Activated CD8-positive, alpha-beta memory T cell treated with anti-CD3 and anti-CD28 coated beads, Interleukin-2, amount 10 ng/mL, durations not matched to agents 7 days and 5 days (primary cell): ENCODE measurements at places on chromosomes 2 and 18.

GRCh38 chr2:215751200-215751910 is 262.0 kb downstream of the MREG start:
- DNase-seq: no peak
- H3K4me3 ChIP-seq: no peak overlapping the region
- H3K27me3 ChIP-seq: peaks cover 3% of the 10 kb centered on the region
- H3K27ac ChIP-seq: no peak overlapping the region
- H3K36me3 ChIP-seq: no peaks in the 10 kb centered on the region
- H3K4me1 ChIP-seq: peaks cover 9% of the 10 kb centered on the region

DNA sequence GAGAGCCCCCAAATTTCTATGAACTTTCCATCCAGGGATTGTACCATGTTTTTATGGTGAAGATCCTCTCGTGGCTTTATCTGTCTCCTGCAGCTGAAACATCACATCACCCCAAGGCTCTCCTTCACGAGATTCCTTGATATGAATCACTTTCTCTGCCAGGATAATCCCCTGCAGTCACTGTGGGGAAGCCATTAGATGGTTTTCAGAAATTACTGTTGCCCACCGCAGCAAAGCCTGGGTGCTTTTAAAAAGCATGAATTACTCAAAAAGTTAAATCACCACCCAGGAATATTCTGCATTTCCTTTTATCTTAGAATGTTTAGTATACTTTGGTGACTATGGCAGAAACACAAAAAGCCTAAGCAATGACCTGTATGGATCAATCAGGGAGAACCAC is 428.4 kb upstream of the SLC14A2 start:
- no peak for DNase-seq
- H3K4me3 ChIP-seq: no peak overlapping the region
- no peaks in the 10 kb centered on the region for H3K4me1 ChIP-seq
- peaks cover 1% of the 10 kb centered on the region for H3K36me3 ChIP-seq
- H3K27me3 ChIP-seq: peaks cover 12% of the 10 kb centered on the region

DNA sequence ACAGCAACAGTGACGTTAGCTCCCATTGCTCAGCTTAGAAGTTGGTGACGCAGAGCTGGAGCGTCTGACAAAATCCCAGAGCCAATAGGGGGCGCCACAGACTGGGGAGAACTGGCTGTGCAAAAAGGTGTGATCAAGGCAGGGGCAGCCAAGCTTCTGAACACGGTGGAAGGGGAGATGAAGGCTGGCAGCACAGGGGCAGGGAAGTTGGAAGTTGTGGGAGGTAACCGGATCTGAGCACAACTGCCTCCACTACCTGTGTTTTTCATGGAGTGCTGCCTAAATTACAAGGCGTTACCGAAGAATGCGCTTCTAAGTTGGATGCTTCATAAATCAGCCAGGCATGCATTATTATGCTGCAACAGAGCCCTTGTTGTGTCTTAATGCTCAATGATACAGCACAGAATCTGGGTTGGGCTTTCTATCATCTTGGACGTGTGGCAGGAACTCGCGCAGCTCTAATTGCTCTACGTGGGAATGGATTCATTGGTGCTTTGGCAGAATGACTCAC is 370.0 kb downstream of the SLC4A3 start:
- no peaks in the 10 kb centered on the region for H3K36me3 ChIP-seq
- H3K27me3 ChIP-seq: no peaks in the 10 kb centered on the region
- no peak for DNase-seq
- H3K4me3 ChIP-seq: no peak overlapping the region

- H3K27ac ChIP-seq: peak overlapping the region; percentile 84
- peaks cover 5% of the 10 kb centered on the region for H3K36me3 ChIP-seq
- no peaks in the 10 kb centered on the region for H3K27me3 ChIP-seq
- peaks cover 84% of the 10 kb centered on the region for H3K4me1 ChIP-seq
- peak; percentile 87 for DNase-seq
Observed at GRCh38 chr2:241309684-241310117, 5.8 kb downstream of the HDLBP start.

GRCh38 chr2:107717661-107718060 is 109.0 kb upstream of the RGPD4 start:
- H3K4me1 ChIP-seq: no peaks in the 10 kb centered on the region
- no peaks in the 10 kb centered on the region for H3K27me3 ChIP-seq
- H3K27ac ChIP-seq: no peak overlapping the region
- DNase-seq: no peak
- no peak overlapping the region for H3K4me3 ChIP-seq
- H3K36me3 ChIP-seq: no peaks in the 10 kb centered on the region

DNA sequence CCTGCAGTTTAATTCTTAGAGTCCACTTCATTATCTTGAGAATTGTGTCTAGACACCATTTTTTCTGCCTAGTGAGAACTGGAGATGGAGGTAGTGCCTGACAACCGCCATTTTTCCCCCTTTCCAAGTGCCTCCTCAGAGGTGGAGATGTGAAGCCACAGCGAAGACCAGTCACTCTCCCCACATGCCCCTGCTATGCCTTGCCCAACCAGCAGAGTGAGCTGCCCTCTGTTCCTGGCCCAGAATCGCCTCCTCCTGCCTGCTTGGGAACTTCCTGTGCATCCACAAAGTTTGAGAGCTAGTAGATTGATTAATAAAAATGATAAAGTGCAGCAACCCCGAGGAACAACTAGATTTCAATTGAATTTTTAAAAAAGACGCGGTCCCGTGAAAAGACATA is 123.3 kb downstream of the CLIP4 start:
- H3K27me3 ChIP-seq: peaks cover 6% of the 10 kb centered on the region
- H3K36me3 ChIP-seq: no peaks in the 10 kb centered on the region

GRCh38 chr2:11030036-11030435 is 118.3 kb downstream of the KCNF1 start:
- H3K4me3 ChIP-seq: no peak overlapping the region
- no peak for DNase-seq
- H3K4me1 ChIP-seq: no peaks in the 10 kb centered on the region
- H3K27ac ChIP-seq: no peak overlapping the region
- H3K36me3 ChIP-seq: no peaks in the 10 kb centered on the region

- H3K36me3 ChIP-seq: peaks cover 2% of the 10 kb centered on the region
- peaks cover 4% of the 10 kb centered on the region for H3K27me3 ChIP-seq
- H3K4me1 ChIP-seq: no peaks in the 10 kb centered on the region
- H3K4me3 ChIP-seq: no peak overlapping the region
Observed at GRCh38 chr18:78006006-78006773, 756.5 kb downstream of the GALR1 start.

GRCh38 chr2:232372231-232373208 is 6.0 kb upstream of the ALPP start:
- H3K27me3 ChIP-seq: no peaks in the 10 kb centered on the region
- H3K4me3 ChIP-seq: no peak overlapping the region

- H3K4me1 ChIP-seq: no peaks in the 10 kb centered on the region
- no peaks in the 10 kb centered on the region for H3K36me3 ChIP-seq
- DNase-seq: no peak
- H3K27me3 ChIP-seq: no peaks in the 10 kb centered on the region
- H3K27ac ChIP-seq: no peak overlapping the region
Observed at GRCh38 chr2:205427112-205427511, 255.2 kb upstream of the NRP2 start.

DNA sequence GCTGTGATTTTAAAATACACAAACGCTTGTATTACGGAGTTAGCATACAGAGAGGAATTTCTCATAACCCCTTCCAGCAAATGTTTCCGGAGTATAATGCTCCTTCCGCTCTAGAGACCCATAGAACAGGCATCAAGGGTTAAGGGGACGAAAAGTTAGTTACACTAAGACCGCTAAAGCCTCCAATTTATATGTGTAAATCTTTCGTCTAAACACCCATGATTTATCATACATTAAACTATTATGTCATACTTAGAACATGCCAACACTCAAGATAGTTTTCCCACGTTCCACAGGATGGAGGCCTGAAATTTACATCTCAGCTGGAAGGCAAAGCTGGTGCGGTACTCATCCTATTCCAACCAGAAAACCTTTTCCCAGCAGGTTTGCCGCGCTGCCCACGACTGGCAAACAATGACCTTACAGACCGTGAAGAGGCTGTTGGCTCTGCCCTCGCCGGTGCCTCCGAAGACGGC is 650 bp downstream of the ORMDL1 start:
- H3K27ac ChIP-seq: peak overlapping the region; percentile 97
- H3K4me1 ChIP-seq: peaks cover 54% of the 10 kb centered on the region
- H3K27me3 ChIP-seq: no peaks in the 10 kb centered on the region
- H3K4me3 ChIP-seq: peak overlapping the region; percentile 93
- DNase-seq: no peak

DNA sequence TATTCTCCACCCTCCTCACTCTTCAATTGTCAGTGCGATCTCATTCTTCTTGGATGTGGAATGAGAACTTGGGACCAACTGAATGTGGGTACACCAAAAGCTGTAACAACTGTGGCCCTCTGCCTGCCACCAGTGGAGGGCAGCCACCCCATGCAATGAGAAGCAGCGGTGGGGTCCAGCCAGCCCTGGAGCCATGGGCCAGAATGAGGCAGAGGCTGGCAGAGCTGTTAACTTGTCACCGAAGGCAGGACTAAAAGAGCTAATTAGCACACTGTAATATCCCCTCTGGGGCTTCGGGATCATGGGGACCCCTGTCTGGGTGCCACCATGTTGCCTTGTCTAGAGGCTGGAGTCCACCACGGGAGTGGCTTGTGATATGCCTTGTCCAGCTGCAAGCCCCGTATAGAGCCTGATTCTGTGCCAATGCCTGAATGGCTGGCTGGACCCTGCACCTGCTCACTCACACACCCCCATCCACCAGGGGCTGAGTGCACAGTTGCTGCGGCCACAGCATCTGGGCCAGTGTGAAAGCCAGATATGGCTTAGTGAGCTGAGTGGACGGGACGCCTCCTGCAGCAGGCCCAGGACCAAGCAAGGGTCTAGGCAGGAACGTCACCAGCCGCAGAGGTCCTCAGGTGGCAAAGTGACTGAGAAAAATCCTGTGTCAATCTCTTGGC is 680.5 kb downstream of the DSC3 start:
- no peak for DNase-seq
- H3K4me3 ChIP-seq: no peak overlapping the region
- H3K27ac ChIP-seq: no peak overlapping the region
- H3K4me1 ChIP-seq: no peaks in the 10 kb centered on the region
- H3K36me3 ChIP-seq: no peaks in the 10 kb centered on the region
- H3K27me3 ChIP-seq: no peaks in the 10 kb centered on the region

DNA sequence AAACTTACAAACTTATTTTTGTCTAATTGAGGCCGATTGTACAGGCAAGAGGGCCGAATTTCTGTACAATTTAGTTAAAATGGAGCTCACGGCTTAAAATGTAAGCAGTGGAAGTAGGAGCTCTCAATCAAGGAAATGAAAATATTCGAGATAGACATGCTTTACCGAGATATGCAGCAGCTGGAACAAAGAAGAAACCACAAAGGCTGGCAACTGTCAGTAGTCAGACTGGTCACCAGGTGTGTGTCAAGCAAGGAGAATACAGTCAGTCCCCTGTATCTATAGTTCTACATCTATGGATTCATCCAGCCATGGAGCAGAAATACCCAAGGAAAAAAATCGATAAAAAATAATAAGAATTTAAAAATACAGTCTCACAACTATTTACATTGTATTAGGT is 122.6 kb downstream of the WDSUB1 start:
- H3K4me3 ChIP-seq: no peak overlapping the region
- H3K36me3 ChIP-seq: no peaks in the 10 kb centered on the region
- no peak overlapping the region for H3K27ac ChIP-seq
- no peak for DNase-seq

- no peak overlapping the region for H3K27ac ChIP-seq
- no peaks in the 10 kb centered on the region for H3K36me3 ChIP-seq
- DNase-seq: no peak
- peaks cover 4% of the 10 kb centered on the region for H3K4me1 ChIP-seq
- peaks cover 19% of the 10 kb centered on the region for H3K27me3 ChIP-seq
- no peak overlapping the region for H3K4me3 ChIP-seq
Observed at GRCh38 chr2:1738163-1738562, 6.2 kb downstream of the PXDN start.

DNA sequence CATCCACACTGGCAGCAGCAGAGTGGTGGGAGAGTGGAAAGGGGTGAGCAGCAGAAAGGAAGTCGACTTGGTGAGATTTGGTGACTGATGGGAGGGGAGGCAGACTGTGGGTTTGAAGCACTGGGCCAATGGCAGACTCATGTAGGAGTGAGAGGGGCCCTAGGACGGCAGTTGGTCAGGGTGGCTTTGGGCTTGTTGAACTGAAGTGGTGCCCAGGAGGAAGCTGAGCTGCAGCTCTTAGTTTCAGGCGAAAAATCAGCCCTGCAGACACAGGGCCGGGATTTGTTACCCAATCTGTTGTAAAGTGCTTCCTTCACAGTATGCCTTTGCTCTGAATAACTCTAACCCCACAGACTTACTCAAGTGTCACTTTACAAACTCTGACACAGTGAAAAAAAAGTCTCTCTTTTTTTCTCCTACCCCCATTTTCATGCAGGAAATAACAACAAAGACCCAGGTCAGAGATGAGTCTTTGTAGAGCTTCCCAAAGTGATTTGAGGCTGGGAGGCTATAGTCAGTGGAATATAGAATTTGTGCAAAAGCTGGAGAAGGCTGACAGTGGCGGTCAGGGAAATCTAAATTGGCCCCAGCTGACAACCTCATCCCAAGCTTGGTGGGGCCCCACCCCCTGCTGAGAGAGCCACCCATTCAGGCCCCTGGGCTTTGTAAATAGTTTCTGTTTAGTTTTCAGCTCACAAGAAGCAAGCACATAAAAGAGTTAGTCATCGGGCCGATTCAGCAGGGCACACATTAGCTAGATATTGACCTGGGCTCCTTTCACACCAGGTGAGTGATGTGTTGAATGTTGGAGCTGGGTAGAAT is 226.9 kb downstream of the VAPA start:
- H3K36me3 ChIP-seq: no peaks in the 10 kb centered on the region
- H3K4me1 ChIP-seq: peaks cover 3% of the 10 kb centered on the region
- DNase-seq: no peak
- peaks cover 9% of the 10 kb centered on the region for H3K27me3 ChIP-seq

DNA sequence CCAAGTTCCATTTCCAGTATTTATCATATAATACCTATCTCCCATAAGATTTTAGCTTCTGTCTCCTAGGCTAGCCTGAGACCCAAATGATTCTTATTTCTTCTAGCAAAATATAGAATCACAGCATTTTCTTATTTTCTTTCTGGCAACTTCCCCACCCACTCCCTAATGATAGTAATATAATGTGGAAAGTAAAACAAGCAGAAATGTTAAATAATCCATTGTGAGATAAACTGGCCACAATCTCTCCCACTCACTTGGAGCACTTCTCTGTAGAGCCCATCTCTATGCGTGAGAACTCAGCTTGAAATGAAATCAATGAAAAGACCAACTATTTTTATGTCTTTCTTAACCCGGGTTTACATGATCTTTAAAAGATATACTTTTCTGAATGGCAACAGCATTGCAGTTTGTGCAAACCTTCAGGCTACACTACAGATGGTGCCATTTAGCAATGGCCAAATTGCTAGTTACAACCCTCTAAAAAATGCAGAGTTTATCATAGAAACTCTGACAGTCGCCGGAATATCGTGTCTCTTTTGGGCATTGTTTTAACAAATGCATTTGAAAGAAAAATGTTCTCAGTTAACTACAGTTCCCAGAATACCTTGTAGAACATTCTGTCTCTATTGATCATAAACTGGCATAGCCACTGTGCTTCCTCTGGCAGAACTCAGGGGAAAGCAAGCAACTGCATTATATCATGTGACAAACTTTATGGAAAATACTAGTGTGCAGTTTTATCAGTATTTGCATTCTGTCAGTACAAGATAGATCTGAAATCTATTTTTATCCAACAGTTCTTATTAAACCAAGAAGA is 1407.4 kb upstream of the ZEB2 start:
- no peaks in the 10 kb centered on the region for H3K27me3 ChIP-seq
- no peak overlapping the region for H3K27ac ChIP-seq
- H3K4me3 ChIP-seq: no peak overlapping the region
- H3K36me3 ChIP-seq: no peaks in the 10 kb centered on the region
- no peak for DNase-seq

GRCh38 chr2:222301053-222301795 is 2.4 kb upstream of the PAX3 start:
- H3K27ac ChIP-seq: no peak overlapping the region
- peaks cover 25% of the 10 kb centered on the region for H3K4me1 ChIP-seq
